ENCODE measurements at places on chromosomes 1 and 21. TPM values are rescaled to one million over a fixed set of nuclear protein-coding genes. Genes with fewer than 3 reads are reported as not detected.

Gene IL12RB2
- polyA plus RNA-seq = 0.97 TPM

Gene LEFTY1
- polyA plus RNA-seq = 60.5 TPM

Gene FCRL1
- 0.58 TPM for polyA plus RNA-seq

Gene MYOM3
- polyA plus RNA-seq = 0.76 TPM

Gene KIAA1614
- polyA plus RNA-seq = 3.3 TPM

Gene C1orf94
- polyA plus RNA-seq = not detected

Gene SLC44A5
- polyA plus RNA-seq = not detected

Gene OR14K1
- not detected for polyA plus RNA-seq

Gene MACO1
- polyA plus RNA-seq = 6.4 TPM

Gene C1QA
- 38.2 TPM for polyA plus RNA-seq

Gene ITLN2
- 0.21 TPM for polyA plus RNA-seq

Gene AVPR1B
- polyA plus RNA-seq = not detected

Gene OR10Z1
- not detected for polyA plus RNA-seq

Gene KLF17
- not detected for polyA plus RNA-seq

Gene RPL5
- polyA plus RNA-seq = 1,236 TPM
